ENCODE measurements at places on chromosomes 12 and 14.

DNA sequence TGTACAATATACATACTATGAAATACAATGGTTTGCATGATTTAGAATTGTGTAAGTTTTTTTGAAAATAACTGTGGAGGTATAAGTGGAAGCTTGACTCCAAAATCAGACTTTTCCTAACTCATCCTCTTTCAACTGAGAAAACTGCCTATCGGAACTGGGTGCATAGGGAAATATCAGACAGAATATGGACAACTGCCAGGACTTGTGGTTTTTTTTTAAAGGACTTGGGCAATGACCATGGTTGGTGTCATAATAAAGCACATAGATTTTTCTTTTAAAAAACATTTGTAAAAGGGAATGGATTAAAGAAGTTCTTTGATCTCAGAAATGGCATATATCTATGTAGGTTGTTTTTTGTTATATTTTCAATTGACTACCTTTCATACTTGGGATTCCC is 53.3 kb upstream of the LRRK2 start:
- DNase-seq: no peak

DNA sequence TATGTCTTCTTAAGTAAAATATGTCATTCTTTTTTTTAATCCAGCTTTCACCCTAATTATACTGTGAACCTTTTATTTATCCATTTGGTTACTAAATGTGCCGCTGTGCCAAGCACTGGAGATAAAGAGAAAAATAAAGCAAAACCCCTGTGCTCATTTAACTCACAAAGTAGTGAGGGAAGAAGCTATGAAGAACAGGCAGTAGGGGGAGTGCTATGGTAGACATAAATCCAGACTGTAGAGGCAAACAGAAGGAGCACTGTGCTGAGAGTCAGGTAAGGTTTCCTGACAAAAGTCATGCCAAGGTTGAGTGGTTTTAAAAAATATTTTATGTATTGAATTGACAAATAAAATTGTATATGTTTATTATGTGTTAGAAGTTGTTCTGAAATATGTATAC is 188.5 kb upstream of the SYT10 start:
- no peak for DNase-seq

DNA sequence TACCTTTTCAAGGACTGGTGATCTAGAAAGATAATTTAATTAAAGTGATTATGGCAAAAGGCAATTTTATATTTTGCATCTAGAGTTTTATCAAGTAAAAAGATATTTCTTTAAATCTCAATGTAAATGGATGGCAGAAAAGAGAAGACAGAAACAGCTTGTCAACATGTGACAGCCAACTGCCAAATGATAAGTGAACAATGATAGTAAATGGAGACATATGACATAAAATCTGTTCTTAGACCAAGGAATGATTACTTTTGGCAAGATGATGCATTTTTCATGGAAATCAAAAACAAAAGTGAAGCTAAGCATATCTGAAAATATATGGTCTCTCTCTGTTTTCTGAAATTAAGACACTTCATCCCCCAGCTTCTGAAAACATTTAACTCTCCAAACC is 1730.7 kb upstream of the FLRT2 start:
- DNase-seq: no peak

GRCh38 chr12:19186722-19187661 is 57.5 kb downstream of the PLEKHA5 start:
- DNase-seq: no peak

- DNase-seq: no peak
These were observed 13.4 kb upstream of the FRMD6 start for GRCh38 chr14:51638071-51638944.
